Activated CD8-positive, alpha-beta memory T cell treated with anti-CD3 and anti-CD28 coated beads, Interleukin-2, amount 50 U/mL, for 48 hours (primary cell): ENCODE measurements at places on chromosomes 1 and 21.

GRCh38 chr1:64527165-64527564 lies 57.2 kb downstream of the CACHD1 start:
- DNase-seq = no peak

- no peak for DNase-seq
Observed at GRCh38 chr1:57474137-57474750, 50.4 kb upstream of the DAB1 start.

DNA sequence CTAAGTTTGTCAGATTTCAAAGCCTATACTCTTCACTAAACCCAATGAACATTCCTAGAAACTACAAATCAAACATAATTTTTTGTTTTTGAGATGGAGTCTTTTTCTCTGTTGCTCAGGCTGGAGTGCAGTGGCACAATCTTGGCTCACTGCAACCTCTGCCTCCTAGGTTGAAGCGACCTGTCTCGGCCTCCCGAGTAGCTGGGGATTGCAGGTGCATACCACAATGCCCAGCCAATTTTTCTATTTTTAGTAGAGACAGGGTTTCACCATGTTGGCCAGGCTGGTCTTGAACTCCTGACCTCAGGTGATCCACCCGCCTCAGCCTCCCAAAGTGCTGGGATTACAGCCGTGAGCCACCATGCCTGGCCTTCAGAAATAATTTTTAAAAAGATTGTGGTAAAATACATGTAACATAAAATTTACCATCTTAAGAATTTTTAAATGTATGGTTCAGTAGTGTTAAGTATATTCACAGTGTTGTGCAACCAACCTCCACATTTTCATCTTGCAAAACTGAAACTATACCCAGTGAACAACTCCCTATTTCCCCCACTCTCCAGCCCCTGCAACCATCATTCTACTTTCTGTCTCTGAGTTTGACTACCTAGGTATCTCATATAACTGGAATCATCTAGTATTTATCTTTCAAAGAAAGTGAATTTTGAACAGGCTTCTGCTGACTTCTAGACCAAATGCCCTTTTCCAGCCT lies 2.7 kb upstream of the CFAP141 start:
- no peak for DNase-seq

- DNase-seq = no peak
Observed at GRCh38 chr1:38118976-38119375, 72.4 kb upstream of the POU3F1 start.

GRCh38 chr1:55322842-55323241 lies 107.7 kb upstream of the USP24 start:
- no peak for DNase-seq

- DNase-seq = no peak
Observed at GRCh38 chr1:22184892-22185612, 42.2 kb upstream of the WNT4 start.

- no peak for DNase-seq
Observed at GRCh38 chr1:227856147-227856858, 40.8 kb downstream of the PRSS38 start.

DNA sequence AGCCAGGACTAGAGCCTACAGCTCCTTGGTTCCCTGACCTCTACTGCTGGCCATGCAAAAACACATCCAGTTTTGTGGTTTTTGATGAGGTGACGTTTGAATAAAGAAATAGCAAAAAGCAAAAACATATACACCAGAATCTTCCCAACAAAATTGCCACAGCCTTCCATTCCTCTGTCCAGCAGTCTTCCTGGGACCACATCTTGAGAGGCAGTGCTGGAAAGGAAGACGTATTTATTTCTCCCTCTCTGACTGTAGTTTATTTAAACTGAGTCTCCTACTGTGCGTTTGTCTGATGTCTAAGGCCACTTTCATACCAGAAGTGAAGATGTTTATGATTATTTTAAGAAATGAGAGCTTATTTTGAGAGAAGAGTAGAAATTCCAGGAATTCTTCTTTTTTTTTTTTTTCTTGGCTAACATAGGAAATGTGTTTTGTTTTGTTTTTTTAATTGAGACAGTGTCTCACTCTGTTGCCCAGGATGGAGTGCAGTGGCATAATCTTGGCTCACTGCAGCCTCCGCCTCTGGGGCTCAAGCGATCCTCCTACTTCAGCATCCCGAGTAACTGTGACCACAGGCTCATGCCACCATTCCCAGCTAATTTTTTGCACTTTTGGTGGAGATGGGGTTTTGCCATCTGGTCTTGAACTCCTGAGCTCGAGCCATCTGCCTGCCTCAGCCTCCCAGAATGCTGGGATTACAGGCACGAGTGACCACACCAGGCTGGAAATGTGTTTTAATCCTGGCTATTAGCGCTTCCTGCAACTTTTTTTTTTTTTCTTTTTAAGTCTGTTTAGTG lies 118.5 kb downstream of the ITSN1 start:
- no peak for DNase-seq

DNA sequence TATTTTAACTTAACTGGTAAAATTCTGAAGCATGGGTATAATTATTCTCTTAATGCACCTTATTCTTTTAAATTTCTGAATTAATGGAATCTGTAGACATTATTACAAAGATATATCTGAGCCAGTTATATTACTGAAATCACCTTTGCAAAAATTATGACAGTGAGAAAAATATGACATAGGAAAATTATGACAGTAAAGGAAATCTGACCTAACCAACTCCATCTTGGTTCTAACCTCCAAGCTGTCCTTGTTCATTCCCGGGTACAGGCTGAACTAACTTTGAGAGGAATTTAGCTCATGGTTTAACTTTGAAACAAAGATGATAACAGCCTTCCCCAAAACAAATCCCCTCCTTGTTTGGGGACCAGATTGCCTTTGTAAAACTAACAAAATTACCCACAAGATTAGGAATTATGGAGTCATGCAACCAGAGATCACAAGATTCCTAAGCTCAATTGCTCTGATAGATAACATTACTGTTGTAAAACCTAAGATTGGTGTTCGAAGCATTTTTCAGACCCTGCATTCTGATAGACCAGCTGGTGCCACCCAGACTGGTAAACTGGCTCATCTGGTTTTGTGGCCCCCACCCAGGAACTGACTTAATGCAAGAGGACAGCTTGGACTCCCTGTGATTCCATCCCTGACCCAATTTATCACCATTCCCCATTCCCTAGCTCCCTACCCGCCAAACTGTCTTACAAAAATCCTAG lies 9.4 kb upstream of the CD55 start:
- no peak for DNase-seq

DNA sequence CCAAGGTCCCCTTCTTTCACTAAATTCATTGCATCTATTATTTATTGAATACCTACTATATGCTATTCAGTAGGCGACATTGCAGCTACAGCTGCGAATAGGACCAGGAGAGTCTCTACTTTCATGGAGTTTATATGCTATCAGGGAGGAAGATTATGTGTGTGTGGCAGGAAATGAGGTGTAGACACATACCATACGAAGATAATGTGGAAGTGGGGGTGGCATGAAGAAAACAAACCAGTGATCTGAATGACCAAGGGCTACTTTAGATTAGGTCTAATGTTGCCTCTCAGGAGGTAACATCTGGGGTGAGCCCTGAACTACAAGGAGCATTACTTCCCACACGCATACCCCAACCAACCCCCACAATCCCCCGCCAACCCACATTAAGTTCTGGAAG lies 1.0 kb upstream of the PPIH start:
- no peak for DNase-seq

GRCh38 chr1:153960206-153960605 lies 1.8 kb upstream of the CRTC2 start:
- DNase-seq = no peak

GRCh38 chr1:55286856-55287602 lies 71.9 kb upstream of the USP24 start:
- peak; percentile 53 for DNase-seq

DNA sequence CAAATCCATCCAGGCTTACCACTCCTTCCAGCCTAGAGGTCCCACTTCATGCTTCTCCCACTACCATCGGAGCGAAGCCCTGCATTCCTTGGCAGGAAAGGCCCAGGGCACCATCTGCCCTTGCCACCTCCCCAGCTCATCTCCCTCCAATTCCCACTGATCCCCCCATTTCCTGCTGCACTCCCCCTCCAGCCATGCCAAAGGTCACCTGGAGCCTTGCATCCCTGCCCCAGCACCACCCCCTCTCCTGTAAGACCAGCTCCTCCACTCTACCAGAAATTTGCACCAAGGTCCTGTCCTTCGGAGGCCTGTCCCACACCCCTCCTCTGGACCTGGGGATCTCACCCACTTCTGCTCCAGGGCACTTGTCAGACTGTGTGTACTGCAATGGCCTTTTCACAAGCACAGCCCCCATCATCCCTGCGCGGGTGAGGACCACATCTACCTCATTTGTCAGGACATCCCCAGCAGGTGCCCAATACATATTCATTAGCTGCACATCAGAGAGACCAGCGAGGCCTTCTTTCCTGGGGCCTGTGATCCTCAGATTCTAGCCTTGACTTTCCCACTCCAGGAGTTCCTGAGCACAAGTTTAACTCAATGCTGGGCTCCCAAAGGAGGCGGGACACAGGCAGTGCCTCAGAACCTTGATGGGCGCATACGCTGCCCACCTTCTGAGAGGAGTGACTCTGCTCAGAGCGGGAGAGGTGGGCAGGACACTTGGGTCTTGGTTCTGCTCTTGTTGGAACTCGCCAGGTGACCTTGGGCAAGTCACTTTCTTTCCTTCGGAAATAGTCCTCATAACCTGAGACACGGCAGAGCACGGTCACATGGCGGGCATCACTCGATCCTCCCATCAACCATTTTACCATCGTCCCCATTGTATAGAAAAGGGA lies 49.9 kb upstream of the EDN2 start:
- DNase-seq = no peak

DNA sequence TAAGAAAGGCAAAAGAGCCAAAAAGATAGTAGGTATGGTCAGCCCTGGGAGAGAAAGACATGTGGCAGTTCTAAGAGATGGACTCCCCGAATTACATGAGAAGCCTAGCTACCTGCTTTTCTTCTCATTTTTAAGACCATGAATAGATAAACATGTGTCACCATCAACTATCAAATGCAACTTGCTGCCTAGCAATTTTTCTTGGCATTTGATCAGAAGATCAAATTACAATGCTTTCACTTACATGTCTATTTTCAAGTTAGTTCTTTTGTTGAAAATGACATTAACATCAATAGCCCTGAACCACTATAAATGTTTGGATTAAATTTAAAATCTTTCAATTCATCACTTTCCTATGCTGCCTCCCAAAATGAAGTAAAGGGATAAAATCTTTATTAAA lies 212.3 kb downstream of the HHIPL2 start:
- no peak for DNase-seq

GRCh38 chr1:207762622-207763021 lies 10.8 kb downstream of the CD46 start:
- DNase-seq = no peak

GRCh38 chr1:5386371-5386770 lies 605.9 kb downstream of the NPHP4 start:
- DNase-seq = no peak

DNA sequence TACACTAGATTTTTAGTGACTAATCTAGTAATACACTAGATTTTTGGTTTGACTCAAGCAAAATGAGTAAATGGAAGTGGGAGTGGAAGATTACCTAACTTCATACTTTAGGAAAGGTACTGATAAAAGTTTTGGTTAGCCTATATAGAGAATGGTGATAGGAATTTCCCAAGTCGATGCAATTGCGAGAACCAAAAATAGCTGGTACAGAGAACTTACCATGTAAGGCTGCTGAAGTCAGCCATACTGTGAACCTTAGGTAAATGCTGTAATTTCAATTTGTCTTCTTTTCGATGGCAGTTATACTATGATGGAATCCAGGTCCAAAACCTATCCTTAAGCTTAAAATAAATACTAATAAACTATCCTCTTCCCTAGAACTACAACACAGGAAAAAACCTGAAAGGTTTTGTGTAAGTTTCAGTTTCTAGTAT lies 4.6 kb downstream of the PNRC2 start:
- DNase-seq = no peak

GRCh38 chr1:7856345-7856744 lies 3.5 kb upstream of the UTS2 start:
- no peak for DNase-seq

GRCh38 chr21:44477712-44478111 lies 22.4 kb downstream of the LRRC3 start:
- DNase-seq = no peak

DNA sequence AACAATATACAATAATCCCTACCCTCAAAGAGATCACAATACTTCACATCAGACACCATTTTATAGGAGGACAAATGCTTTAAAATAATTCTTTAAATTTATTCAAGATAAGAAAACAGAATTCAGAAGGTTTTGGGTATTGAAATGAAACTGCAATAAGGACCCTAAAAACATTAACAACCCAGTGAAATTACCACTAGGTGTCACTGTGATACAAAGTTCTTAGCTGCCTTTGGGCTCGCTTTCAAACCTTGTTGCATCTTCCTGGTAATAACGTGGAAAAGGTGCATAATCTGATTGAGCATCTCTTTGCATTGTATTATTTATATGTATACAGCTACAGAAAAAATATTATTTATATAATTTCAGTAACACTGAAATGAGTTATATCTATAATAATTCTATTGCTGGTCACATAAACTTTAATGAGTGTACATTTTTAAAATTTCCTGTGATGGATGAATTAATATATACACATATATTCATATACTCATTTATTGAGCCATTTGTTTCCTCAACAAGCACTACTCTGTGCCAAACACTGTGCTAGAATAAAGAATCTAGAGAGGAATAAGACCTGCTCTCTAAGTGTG lies 185.2 kb downstream of the FAF1 start:
- no peak for DNase-seq

DNA sequence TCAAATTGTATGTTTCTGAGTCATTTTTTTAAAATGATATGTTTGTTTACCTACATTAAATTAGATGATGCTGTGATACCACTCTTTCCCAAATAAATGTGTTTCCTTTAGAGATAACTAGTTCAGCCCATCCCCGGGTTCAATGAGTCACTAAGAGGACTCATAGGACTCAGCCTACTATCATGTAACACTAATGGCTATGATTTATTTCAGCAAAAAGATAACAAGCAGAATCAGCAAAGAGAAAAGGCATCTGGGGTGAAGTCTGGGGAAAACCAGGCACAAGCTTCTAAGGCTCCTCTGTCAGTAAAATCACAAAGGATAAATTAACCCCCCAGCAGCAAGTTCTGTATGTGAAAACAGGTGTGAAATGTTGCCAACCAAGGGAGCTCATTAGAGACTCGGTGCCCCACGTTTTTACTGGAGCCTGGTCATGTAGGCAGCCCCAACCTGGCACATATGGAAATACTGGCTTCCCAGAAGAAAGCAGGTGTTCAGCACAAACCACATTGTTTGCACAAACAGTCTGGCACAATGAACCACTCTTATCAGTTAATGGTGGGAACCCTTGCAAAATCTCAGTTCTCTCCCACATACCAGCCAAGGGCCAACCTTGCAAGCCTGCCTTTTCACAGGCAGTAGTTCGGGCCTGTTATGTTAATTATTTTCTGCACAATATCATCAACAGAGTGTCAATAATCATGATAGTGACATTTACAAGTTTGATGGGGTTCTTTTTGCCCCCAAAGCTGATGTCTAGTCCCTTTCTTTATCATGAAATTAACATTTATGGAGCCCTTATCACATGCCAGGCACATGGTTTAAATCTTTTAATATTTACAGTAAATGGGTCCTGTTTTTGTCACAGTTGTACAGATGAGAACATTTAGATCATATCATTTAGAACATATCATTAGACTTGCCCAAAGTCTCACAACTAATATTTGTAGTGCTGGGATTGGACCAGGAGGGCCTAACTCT lies 23.1 kb upstream of the CNN3 start:
- no peak for DNase-seq
